ENCODE measurements at places on chromosomes 3 and 15.

DNA sequence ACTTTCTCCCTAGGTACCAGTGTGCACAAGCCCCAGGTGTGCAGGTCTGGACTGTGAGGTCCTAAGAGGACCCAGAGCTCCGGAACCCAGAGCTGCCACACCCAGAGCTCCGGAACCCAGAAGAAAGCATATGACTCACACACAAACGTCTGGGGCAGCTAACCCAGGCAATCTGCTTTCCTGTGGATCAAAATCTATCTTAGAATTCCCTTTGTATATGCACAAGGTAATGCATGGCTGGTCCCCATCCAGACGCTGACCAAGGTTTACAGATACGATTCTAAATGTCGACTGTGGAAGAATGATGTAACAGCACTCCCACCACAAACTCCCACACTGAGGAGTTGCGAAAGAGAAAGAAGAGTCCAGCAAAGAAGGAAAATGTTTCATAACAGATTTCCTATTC is 15.7 kb downstream of the KCNMB2 start:
- no peak for DNase-seq

DNA sequence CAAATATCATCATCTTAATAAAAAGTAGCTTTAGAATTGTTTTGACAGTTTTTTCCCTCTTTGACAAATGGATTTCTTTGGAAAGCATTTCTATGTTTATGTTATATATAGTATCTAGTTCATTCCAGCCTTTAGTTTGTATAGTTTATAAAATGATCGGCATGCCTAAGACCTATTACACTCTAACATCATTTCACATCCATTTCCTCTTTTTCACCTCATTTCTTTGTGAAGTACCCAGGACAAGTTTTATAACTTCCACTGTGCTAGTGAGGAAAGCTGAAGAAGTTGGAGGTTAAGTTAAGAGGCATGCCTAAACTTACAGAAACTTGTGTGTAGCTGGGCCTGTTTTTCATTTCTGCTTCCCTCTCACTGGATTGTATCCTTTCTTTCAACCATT is 178.4 kb downstream of the TP63 start:
- DNase-seq = no peak

GRCh38 chr3:58041826-58042324 is 33.7 kb downstream of the FLNB start:
- DNase-seq = no peak

GRCh38 chr3:171186383-171186782 is 159.9 kb upstream of the SLC2A2 start:
- no peak for DNase-seq

DNA sequence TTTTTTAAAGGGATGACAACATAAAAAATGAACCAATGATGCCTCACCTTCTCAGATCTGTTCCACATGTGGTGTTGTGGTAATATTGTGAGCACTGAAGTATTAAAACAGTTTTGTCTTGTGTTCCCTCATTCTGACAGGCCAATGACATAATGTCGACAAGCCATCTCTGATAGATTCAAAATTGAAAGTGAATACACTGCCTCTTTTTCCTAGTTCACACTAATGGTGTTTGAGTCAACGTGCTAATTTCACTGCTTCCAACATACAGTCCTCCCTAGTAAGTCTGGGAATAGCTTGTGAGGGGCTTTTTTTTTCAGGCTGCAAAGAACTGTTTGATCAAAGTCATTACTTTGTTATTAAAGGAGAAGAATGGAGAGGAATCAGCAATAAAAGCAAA is 82.8 kb downstream of the ROBO2 start:
- no peak for DNase-seq

Data from NCI-H524 treated with DMSO at 0.1 percent for 48 hours (cell line).